ENCODE measurements at places on chromosomes 6 and 20.

GRCh38 chr20:7411075-7411474, 529.2 kb downstream of the HAO1 start:
- H3K27me3 ChIP-seq, result no peaks in the 10 kb centered on the region
- no peak overlapping the region for H3K4me3 ChIP-seq
- H3K36me3 ChIP-seq, result no peaks in the 10 kb centered on the region
- DNase-seq, result no peak
- no peak overlapping the region for H3K27ac ChIP-seq
- no peaks in the 10 kb centered on the region for H3K4me1 ChIP-seq

GRCh38 chr20:46148313-46149208, 30.4 kb downstream of the CD40 start:
- DNase-seq, result no peak
- no peaks in the 10 kb centered on the region for H3K27me3 ChIP-seq
- no peaks in the 10 kb centered on the region for H3K36me3 ChIP-seq
- H3K4me1 ChIP-seq, result no peaks in the 10 kb centered on the region

DNA sequence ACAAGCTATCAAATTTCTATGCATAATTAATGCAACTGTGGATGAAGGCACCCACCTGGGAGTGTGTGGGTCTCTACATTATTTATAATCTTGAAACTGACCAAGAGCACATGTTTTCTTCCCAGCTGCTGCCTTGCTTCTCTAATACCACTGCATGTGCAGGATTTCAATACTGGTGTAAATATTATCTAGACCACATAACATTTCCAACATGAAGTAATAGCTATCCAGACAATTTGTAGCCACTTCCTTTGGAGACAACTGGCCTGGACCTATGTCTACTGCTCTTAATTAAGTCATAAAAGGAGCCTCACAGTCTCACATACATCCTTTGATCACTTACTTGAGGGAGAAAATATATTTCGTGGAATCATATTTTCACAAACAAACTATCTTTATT, 180.7 kb downstream of the HIVEP2 start:
- peaks cover 9% of the 10 kb centered on the region for H3K36me3 ChIP-seq
- no peaks in the 10 kb centered on the region for H3K4me1 ChIP-seq
- H3K4me3 ChIP-seq, result no peak overlapping the region
- no peaks in the 10 kb centered on the region for H3K27me3 ChIP-seq

DNA sequence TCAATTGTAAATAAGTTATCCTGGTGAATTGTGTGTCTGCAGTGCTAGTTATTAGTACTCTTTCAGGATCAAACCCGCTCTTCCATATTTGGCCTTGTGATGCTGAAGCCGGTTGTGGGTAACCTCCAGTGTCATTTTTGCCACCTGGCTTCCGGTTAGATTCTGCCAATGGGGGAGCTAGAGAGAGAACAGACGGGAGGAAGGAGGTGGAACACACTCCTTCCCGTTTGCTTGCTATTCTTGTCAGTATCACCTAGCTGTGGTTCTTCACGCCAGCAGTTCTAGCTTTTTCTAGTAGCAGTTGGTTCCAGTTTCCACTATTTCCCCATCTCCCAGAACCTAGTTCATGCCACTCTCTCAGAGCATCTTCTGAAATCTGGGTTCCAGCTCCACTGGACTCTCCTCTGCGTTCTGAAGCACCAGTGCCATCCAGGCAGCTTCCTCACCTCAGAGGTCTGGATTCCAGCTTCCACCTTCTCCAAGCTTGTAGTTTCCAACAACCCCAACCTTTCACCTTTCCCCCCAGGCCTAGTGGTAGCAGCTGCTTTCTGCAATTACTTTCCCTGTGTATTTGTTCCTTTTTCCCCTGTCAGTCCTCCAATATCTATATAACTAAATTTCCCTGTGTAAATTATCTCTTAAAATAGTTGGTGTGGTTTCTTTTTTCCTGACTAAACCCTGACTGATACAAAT, 46.9 kb upstream of the LOC128125822 start:
- no peaks in the 10 kb centered on the region for H3K36me3 ChIP-seq
- H3K4me1 ChIP-seq, result peaks cover 12% of the 10 kb centered on the region
- H3K4me3 ChIP-seq, result no peak overlapping the region
- no peaks in the 10 kb centered on the region for H3K27me3 ChIP-seq
- no peak for DNase-seq

GRCh38 chr6:78400076-78400475, 467.3 kb upstream of the IRAK1BP1 start:
- H3K27ac ChIP-seq, result no peak overlapping the region
- H3K27me3 ChIP-seq, result no peaks in the 10 kb centered on the region
- H3K36me3 ChIP-seq, result no peaks in the 10 kb centered on the region
- H3K4me3 ChIP-seq, result no peak overlapping the region
- H3K4me1 ChIP-seq, result peaks cover 3% of the 10 kb centered on the region
- DNase-seq, result no peak

DNA sequence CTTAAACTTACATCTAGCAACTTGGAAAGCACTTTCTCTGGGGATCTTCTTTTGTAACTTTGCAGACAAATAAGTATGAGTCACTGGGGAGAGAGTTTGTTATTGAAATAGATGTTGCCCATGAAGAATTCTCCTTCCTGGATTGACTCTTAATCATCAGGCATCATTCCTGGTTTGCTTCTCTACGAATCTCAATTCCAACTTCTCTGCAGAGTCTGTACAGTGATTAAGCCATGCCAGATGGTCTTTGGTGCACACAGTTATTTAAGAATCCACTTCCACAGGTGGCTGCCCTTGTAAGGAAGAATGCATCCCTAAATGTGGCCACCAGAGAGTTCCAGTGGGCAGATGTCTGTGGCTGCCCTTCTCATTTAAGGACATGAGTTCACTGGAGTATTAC, 25.7 kb downstream of the MYCT1 start:
- H3K27me3 ChIP-seq, result no peaks in the 10 kb centered on the region
- H3K4me1 ChIP-seq, result no peaks in the 10 kb centered on the region
- H3K36me3 ChIP-seq, result no peaks in the 10 kb centered on the region
- H3K27ac ChIP-seq, result no peak overlapping the region
- no peak overlapping the region for H3K4me3 ChIP-seq
- DNase-seq, result no peak

GRCh38 chr6:25359891-25360290, 80.7 kb downstream of the CARMIL1 start:
- peak; percentile 48 for DNase-seq
- no peaks in the 10 kb centered on the region for H3K27me3 ChIP-seq
- no peak overlapping the region for H3K4me3 ChIP-seq
- no peak overlapping the region for H3K27ac ChIP-seq
- H3K4me1 ChIP-seq, result peaks cover 7% of the 10 kb centered on the region

- no peaks in the 10 kb centered on the region for H3K36me3 ChIP-seq
- H3K4me1 ChIP-seq, result no peaks in the 10 kb centered on the region
- no peak overlapping the region for H3K27ac ChIP-seq
- DNase-seq, result no peak
- H3K4me3 ChIP-seq, result no peak overlapping the region
Measured at GRCh38 chr6:40626886-40627285, 39.7 kb upstream of the LRFN2 start.

DNA sequence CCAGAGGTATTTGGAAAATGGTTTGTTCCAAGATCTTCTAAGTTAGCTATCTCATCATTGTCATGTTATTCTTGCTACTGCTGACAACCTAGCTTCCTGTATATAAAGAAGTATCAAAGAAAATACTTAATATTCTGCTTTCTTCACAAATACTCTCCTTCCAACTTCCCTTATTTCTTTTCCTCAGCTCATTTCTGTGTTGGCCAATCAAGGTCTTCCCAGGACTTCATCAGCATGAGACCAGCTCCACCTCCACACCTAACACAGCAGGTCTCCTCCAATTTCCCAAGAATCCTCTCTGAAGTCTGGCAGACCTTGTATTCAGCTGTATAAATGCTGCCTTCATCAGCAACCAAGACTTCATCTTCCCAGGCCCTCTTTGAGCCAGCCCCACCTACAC, 538.6 kb upstream of the JARID2 start:
- no peak overlapping the region for H3K4me3 ChIP-seq
- H3K36me3 ChIP-seq, result no peaks in the 10 kb centered on the region
- H3K4me1 ChIP-seq, result no peaks in the 10 kb centered on the region
- DNase-seq, result no peak

- no peak overlapping the region for H3K4me3 ChIP-seq
- H3K27ac ChIP-seq, result no peak overlapping the region
- no peaks in the 10 kb centered on the region for H3K36me3 ChIP-seq
- DNase-seq, result no peak
- no peaks in the 10 kb centered on the region for H3K27me3 ChIP-seq
- H3K4me1 ChIP-seq, result no peaks in the 10 kb centered on the region
Measured at GRCh38 chr6:64914124-64914523, 792.9 kb downstream of the EYS start.

DNA sequence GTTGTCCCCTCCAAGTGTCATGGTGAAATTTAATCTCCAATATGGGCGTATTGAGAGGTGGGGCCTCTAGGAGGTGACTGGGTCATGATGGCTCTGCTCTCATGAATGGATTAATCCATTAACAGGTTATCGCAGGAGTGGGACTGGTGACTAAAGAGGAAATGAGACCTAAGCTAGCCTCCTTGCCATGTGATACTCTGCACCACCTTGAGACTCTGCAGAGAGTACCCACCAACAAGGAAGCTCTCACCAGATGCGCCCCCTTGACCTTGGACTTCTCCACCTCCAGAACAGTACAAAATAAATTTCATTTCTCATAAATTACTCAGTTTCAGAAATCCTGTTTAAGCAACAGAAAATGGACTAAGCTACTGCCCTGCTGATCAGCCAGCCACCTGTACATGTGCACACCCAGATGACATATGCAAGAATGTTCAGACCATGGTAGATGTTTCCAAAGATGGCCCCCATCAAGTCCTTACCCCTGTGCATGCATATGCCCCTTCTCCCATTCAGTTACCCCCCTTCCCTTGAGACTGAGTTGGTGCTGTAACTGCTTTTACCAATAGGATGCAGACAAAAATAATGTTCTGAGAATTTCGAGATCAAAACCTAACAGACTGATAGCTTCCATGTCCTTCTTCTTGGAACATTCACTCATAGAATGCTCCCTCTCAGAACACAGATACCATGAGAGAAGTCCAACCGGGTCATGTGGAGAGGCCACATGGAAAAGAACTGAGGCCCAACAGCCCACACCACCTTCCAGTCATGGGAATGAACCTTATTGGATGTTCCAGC, 28.4 kb downstream of the MAP3K5 start:
- peak overlapping the region; percentile 50 for H3K27ac ChIP-seq
- no peaks in the 10 kb centered on the region for H3K36me3 ChIP-seq
- no peaks in the 10 kb centered on the region for H3K27me3 ChIP-seq
- no peak overlapping the region for H3K4me3 ChIP-seq

DNA sequence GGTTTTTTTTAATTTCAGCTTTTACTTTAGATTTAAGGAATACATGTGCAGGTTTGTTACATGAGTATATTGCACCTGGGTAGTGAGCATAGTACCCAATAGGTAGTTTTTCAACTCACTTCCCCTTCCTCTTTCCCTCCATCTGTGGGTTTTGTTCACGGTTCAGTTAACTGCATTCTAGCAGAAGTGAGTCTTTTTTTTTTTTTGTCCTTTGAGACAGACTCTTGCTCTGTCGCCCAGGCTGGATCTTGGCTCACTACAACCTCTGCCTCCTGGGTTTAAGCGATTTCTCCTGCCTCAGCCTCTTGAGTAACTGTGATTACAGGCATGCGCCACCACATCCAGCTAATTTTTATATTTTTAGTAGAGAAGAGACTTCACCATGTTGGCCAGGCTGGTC, 8.7 kb downstream of the UBR2 start:
- H3K27ac ChIP-seq, result no peak overlapping the region
- peaks cover 8% of the 10 kb centered on the region for H3K36me3 ChIP-seq
- H3K4me1 ChIP-seq, result no peaks in the 10 kb centered on the region
- no peak overlapping the region for H3K4me3 ChIP-seq

GRCh38 chr6:143513410-143513809, 1.9 kb upstream of the FUCA2 start:
- peaks cover 4% of the 10 kb centered on the region for H3K36me3 ChIP-seq
- H3K27ac ChIP-seq, result no peak overlapping the region
- no peaks in the 10 kb centered on the region for H3K27me3 ChIP-seq
- DNase-seq, result peak; percentile 49
- no peak overlapping the region for H3K4me3 ChIP-seq

- no peaks in the 10 kb centered on the region for H3K36me3 ChIP-seq
- H3K4me1 ChIP-seq, result no peaks in the 10 kb centered on the region
- H3K27ac ChIP-seq, result no peak overlapping the region
Measured at GRCh38 chr20:54625497-54625896, 150.1 kb downstream of the DOK5 start.

- peaks cover 22% of the 10 kb centered on the region for H3K4me1 ChIP-seq
- H3K27me3 ChIP-seq, result no peaks in the 10 kb centered on the region
- DNase-seq, result no peak
- H3K4me3 ChIP-seq, result no peak overlapping the region
- no peaks in the 10 kb centered on the region for H3K36me3 ChIP-seq
Measured at GRCh38 chr20:59361411-59361810, 61.0 kb downstream of the EDN3 start.

DNA sequence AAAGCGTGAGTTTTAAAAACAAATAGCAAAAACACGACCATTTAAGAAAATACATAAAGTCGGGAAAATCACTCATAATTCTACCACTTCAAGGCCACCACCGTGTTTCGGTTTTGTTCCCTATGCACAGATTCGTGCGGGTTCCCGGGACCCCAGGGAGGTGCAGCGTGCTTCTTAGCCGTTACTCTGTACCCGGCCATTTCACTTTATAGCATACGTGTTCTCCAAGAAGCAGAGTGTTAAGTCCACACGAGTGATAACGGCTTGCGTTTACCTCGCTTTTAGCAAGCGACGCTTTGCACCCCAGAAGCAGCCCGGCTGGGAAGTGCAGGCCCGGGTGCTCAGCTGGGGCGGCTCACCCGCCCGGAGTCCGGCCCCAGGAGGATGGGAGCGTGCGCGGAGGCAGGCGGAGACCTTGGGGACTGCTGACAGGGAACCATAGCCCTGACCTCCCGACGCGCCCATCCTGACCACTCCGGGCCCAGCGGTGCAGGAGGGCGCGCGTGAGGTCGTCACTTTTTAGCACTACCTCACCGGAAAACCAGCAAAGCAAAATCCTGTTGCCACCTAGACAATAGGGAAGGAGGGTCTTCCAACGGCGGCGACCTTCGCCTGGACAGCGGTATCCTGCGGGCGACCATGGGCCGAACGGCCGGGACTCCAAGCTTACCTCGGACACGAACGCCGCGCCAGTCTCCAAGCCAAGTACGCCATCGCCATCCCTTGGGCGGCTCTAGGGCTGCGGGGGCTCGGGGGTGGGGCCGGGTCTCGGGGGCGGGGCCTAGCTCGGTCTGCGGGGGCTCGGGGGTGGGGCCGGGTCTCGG, at the start of gene ECI2:
TSS of gene ECI2 (minus strand) at position 735 of the 824 bp plus-strand sequence. CDS start at position 720, 15 bp downstream.
- H3K27ac ChIP-seq, result peak within 1 kb of the TSS; percentile 92
- H3K4me1 ChIP-seq, result peaks cover 2% of the 10 kb centered on the region
- H3K36me3 ChIP-seq, result peaks cover 9% of the 10 kb centered on the region
- peak within 1 kb of the TSS; percentile 78 for H3K4me3 ChIP-seq
- DNase-seq, result peak; percentile 67

- no peak overlapping the region for H3K27ac ChIP-seq
- H3K36me3 ChIP-seq, result no peaks in the 10 kb centered on the region
- no peak for DNase-seq
- H3K4me1 ChIP-seq, result no peaks in the 10 kb centered on the region
Measured at GRCh38 chr6:79450984-79451383, 86.2 kb downstream of the LCA5 start.
